ENCODE measurements at places on chromosomes 6 and 20.

DNA sequence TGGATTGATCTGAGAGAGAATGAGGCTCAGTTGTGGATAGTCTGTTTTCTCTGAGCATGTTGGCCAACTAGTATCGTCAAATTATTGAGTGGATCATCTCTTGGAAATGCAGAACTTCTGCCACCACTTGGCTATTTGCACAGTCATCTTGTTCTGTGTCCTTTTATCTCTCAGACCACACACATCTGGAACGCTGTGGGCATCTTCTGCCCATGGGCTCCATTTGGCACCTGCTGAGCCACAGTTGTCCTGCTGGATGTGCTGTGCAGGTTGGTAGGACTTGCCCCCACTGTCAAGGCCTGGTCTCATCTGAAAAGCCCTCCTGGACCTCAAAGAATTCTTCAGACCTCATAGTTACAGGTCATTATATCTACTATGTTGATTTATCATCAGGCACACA lies 16.7 kb upstream of the C20orf144 start:
- no peak for DNase-seq

- no peak for DNase-seq
Measured at GRCh38 chr20:41505184-41505583, 113.0 kb downstream of the CHD6 start.

DNA sequence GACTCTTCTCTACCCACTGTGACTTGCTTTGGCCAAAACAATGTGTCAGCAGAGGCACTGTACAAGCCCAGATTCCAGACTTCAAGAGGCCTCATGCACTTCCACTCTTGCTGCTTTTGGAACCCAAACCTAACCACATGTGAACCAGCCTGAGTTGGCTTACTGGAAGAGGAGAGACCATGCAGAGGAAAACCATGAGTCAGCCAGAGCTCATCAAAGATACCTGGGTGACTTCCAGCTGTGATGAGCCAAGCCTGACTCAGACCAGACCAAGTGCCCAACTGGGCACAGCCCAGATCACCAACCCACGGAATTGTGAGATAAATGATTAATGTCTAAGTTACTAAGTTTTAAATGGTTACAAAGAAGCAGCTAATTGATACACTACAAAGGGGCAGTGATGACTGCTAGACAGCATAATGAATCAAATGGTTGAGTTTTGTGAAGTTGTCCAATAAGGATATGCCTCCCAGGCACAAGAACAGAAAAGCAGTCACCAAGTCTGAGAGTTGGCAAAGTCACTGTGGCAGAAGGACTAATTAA lies 16.2 kb upstream of the BEND6 start:
- DNase-seq: no peak

- DNase-seq: no peak
Measured at GRCh38 chr6:158669145-158670035, 19.5 kb downstream of the SYTL3 start.

- no peak for DNase-seq
Measured at GRCh38 chr20:61437280-61438206, 185.5 kb downstream of the CDH4 start.

DNA sequence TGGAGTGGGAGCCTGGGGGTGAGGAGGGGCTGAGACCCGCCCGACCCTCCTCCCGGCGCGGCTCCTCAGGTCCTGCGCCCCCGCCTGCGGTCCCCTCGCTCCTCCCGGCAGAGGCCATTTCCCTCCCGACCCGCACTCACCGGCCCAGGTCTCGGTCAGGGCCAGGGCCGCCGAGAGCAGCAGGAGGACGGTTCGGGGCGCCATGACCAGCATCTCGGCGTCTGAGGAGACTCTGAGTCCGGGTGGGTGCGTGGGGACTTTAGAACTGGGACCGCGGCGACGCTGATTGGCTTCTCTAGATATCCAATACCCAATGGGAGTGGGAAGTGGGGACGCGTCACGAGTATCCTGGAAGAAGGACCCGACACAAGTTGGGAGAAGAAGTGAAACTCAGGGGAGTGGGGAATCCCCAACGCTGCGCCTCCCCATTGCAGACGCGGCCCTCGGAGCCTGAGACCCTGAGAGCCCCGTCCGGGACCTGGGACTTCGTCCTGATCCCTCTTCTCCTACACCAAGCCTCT lies at the start of gene HLA-B:
TSS of gene HLA-B (minus strand) at position 234 of the 521 bp plus-strand sequence. CDS start at position 213, 21 bp downstream.
- DNase-seq: peak; percentile 88

Data from right kidney (tissue), 9 donors.